WTC11 (cell line): ENCODE measurements at places on chromosomes 6 and 20.

DNA sequence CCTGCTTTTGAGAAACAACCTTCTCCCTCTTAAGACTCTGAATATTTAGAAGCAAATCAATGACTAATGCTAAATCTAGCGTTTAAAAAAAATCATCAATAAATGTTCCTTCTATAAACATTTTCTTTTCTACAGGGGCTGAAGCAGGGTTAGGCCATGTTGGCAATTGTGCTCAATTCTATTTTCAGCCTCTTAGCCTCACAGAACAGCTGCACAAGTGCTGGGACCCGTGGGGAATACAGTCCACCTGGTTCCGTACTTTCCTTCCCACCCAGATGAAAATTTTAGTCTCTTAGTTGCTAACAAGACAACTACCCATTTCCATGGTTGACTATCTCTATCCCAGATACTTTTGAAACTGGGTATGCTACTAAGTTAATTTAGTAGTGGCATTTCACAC is 138.6 kb downstream of the RPS12 start:
- no peak for DNase-seq

GRCh38 chr6:44086931-44087574 is 40.2 kb downstream of the MRPL14 start:
- DNase-seq, result no peak

- no peak for DNase-seq
Observed at GRCh38 chr20:25206063-25206403, 10.5 kb downstream of the ENTPD6 start.

- DNase-seq, result no peak
Observed at GRCh38 chr20:50067461-50067860, 45.5 kb downstream of the UBE2V1 start.

- DNase-seq, result no peak
Observed at GRCh38 chr6:73569121-73569520, 48.3 kb upstream of the EEF1A1 start.

DNA sequence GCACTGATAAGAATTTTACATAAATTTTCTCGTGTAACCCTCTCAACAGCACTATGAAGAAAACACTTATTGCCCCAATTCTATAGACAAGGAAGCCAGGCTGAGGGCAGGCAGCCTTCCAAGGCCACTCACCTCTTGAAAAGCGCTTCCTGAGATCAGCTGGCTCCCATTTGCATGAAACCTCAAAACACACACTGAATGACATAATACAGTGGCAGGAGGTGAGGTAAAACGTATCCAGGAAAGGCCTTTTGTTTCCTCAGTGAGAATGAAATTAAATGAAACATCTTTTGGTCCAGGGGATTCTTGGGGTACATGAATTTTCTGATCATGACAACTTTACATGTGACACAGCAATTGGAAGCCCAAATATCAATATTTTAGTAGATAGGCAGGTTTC is 112.5 kb downstream of the WDR27 start:
- no peak for DNase-seq

DNA sequence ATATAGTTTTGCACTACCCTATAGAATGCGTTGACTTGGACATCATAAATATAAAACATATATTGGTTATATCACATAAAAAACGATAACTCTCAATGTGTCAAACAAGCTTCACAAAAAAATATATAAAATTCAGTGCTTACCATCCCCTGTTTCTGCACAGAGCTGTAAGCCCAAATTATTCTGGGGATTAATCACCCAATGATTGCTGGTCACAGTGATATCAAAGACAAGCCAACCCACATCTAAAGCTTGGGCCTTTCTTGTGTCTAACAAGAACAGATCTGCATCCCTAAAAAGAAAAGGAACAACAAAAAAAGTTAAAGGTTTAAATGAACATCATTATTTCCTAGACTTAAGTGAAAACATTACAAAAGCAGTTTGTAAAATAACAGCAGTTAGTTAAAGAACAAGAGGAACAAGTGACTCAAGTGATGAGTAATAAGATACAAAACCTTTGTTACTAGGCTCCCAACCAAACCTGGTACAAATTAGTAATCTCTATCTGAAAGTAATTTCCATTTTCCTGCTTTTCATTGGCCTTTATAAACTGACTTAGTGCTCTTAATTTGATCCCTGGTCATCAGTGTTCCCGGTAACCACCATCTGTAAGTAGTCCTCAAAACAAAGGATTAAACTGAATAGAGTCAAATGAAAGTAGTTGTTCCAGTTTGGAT is 81.1 kb downstream of the BMP5 start:
- no peak for DNase-seq

DNA sequence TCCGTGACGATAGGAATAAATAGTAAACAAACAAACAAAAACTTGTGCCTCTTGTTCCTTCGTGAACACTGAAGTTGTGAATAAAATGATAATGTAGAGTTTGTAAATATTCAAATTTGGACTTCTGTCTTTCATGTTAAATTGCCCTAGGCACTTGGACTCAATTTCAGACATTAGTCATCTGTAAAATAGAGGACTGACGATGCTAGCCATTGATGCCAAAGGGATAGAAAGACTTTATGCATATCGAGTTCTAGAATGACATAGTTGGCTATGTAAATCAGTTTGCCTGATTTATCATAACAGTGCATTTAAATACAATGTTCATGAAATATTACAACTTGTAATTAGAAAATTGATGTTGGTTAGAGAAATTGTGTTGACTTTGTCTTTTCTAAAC is 45.9 kb upstream of the FLRT3 start:
- no peak for DNase-seq

DNA sequence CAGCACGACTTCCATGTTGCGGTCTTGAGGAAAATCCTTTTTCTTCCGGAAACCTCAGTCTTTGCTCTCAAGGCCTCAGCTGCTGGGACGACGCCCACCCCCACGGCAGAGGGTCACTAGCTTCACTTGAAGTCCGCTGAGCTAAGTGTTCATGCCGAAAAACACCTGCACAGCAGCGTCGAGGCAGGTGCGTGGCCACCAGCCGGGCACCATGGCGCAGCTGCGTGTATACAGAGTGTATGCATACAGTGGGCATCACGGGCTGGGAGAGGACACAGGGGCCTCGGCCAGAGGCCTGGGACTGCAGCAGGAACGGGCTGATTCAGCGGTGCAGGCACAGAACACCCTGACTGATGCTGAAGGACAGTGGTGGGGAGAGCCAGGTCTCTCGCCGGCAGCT is 20.1 kb downstream of the KCNQ2 start:
- no peak for DNase-seq

GRCh38 chr6:166439366-166440091 is 56.8 kb upstream of the MPC1 start:
- no peak for DNase-seq

- no peak for DNase-seq
Observed at GRCh38 chr6:93962566-93962965, 543.2 kb upstream of the EPHA7 start.

- DNase-seq, result peak; percentile 53
Observed at GRCh38 chr6:43052842-43053544, 658 bp downstream of the CUL7 start.

DNA sequence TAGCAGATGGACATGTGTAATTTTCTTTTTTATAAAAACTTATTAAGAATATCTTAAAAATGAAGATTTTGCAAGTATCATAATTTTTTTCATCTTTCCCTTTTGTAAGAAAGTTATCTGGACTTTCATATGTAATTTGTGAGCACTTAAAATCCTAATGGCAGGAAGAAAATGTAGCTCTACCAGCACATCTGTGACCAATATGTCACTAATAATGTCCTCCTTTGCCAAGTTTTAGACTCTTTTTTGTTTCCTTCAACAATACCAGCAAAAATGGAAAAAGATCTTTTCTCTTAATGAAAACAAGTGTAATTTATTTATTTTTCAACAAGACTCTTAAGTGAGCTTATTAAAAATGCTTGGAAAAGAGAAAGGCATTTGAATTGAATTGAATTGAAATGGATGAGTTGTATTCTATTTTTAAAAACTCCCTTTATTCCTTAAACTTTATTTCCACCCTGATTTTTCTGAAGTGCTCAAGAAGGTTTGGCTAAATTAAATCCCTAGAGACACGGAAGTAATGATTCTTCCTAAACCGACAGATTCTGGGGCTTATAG is 110.7 kb downstream of the KIF6 start:
- DNase-seq, result no peak

DNA sequence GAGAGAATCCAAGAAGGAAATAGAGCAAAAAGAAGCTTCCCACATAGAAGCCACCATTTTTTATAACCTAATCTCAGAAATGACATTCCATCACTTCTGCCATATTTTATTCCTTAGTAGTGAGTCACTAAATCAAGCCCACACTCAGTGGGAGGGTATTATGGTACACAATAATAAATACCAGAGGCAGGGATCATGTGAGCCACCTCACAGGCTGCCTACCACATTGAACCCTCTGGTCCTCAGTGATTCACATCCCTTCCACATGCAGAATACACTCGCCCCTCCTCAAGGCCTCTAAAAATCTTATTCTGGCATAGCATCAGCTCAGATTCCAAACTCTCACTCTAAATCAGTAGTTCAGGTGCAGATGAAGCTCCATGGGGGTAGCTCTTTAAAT is 49.4 kb downstream of the TMC2 start:
- DNase-seq, result no peak

- no peak for DNase-seq
Observed at GRCh38 chr6:33789550-33789895, 593 bp upstream of the LEMD2 start.

DNA sequence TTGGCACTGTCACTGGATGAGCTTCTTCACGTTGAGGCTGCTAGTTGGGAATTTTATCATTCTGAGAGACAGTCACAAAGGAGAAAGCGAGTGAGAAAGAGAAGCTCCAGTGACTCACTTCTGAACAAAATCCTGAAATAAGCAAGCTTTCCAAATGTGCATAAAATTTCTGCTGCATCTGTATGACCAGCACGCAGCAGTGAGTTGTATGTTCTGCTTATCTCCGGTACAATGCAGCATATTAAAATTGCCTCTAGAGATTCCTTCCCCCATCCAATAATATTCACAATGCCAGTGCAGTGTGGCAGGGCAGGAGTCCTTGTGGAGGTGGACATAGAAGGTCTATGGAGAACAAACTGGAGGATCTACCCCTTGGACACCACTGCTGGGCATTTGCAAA is 290.5 kb downstream of the ADGB start:
- no peak for DNase-seq

DNA sequence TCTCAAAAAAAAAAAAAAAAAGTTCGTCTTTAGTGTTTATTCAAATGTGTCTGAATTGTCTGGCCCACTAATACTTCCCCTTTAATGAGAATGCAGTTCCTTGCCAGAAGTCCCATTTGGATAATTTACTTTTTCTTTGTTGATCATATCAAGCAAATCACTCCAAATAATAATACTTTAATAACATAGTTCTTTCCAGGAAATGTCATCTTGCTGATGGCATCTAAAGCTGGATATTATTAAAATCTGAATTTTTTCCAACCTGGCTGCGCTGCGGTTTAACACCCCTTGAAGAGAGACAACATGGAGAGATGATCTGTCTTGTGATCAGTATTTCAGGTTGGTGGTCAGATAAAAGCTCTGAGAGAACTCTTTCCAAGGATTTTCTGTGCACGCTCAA is 111.2 kb upstream of the CNKSR3 start:
- no peak for DNase-seq

- no peak for DNase-seq
Observed at GRCh38 chr20:55053389-55053788, 578.0 kb downstream of the DOK5 start.

DNA sequence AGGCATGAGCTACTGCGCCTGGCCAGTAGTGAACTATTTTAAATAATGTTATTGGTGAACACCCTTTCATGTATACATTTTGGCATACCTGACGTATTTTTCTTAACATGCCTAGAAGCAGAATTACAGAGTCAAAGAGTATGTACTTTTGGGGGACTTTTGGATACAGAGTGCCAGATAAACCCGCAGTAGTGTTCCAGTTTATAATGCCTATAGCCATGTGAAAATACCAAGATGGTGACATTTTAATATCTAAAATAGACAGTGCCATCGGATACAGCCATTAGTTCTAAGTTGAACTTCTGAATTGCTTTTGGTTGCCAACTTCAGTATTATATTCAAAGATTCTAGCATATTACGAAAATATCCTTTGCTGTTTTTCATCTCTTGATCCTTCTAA is 20.3 kb downstream of the TM9SF4 start:
- DNase-seq, result no peak

GRCh38 chr6:17006543-17006942 is 95.3 kb upstream of the STMND1 start:
- DNase-seq, result no peak

DNA sequence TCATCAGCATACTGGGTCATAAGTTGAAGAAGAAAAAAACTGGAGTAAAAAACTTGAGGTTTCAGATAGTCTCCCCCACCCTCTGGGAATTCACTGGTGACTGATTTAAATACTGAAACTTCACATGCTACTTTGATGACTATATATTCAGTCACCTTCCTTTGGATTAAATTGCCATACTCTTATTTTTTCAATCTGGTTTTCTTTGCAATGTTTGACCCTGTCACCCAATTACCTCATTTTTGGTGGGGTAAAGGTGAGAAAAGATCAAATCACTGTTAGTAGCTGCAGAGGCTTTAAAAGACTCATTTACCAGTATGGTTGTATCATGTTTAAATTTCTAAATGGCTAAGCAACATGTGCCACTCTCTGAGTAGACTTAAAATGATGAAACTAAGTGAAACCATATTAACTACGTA is 862.7 kb upstream of the FLRT3 start:
- no peak for DNase-seq

- DNase-seq, result no peak
Observed at GRCh38 chr6:94065707-94066337, 646.5 kb upstream of the EPHA7 start.

DNA sequence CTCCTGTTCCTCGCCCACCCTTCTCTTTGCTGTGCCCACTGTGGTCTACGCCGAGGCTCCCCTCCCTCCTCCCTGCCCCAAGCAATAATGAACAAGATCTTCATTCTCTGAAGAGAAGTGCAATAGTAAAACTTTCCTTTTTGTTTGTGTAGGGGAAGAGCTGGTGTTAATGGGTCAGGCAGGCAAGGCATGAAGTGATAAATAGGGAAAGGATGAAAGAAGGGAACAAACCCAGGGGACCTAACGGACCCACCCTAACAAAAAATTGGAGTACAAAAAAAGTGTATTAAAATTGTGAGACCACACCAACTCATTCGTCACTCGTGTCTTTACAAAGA is 66.9 kb downstream of the ZBTB2 start:
- no peak for DNase-seq

- peak; percentile 78 for DNase-seq
Observed at GRCh38 chr6:46655803-46656202, 3.0 kb downstream of the SLC25A27 start.

DNA sequence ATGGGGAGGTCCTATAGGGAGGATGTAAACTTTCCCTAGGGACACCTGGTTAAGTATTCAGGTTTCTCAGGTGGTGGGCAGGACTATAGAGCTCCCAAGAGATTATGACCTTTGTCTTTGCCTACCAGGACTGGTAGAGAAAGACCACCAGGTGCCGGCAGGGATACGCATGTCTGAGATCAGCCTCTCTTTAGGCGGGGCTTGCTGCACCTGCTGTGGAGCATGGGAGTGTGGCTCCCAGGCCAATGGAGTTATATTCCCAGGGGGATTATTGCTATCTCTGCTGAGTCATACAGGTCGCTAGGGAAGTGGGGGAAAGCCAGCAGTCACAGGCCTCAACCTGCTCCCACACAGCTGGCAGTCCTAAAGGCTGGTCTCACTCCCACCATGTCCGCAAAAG is 280.5 kb upstream of the MMS22L start:
- no peak for DNase-seq
